ENCODE measurements at places on chromosomes 3 and 15.

DNA sequence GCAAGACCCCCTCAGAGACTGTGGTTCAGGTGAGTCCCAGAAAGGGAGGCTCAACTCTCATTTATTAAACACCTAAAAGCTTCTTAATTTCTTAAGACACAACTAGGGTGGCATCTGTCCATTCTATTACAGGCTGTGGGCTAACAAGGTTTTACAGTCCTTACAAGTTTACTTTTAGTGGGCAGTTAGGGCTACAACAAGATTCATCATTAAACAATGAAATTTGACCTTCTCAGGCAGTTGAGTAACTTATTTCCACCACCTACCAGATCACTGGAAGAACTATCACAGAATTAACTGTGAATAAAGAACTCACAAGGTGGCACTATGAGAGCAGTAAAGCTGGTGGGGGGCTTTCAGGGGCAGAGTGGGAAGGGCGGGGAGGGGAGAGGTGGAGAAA is 132.6 kb downstream of the PLD1 start:
- no peak for DNase-seq

GRCh38 chr3:197030379-197031314 is 1.0 kb upstream of the MELTF start:
- DNase-seq: no peak

DNA sequence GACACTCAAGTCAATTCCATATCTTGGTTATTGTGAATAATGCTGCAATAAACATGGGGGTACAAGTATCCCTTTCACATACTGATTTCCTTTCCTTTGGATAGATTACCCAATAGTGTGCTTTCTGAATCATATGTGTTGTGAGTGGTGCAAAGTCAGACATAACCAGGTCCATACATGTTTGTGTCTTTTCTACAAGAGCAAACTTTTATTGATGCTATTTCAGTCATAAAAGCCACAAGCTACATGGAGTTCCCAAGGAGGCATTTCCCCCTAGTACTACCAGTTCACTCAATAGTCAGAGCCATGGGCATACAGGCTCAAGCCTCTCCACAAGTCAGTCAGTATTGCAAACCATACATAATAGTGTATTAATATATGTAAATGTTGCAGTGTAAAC is 10.1 kb downstream of the CEP63 start:
- no peak for DNase-seq

- no peak for DNase-seq
These were observed 63.9 kb downstream of the RBM6 start for GRCh38 chr3:50003824-50004223.

DNA sequence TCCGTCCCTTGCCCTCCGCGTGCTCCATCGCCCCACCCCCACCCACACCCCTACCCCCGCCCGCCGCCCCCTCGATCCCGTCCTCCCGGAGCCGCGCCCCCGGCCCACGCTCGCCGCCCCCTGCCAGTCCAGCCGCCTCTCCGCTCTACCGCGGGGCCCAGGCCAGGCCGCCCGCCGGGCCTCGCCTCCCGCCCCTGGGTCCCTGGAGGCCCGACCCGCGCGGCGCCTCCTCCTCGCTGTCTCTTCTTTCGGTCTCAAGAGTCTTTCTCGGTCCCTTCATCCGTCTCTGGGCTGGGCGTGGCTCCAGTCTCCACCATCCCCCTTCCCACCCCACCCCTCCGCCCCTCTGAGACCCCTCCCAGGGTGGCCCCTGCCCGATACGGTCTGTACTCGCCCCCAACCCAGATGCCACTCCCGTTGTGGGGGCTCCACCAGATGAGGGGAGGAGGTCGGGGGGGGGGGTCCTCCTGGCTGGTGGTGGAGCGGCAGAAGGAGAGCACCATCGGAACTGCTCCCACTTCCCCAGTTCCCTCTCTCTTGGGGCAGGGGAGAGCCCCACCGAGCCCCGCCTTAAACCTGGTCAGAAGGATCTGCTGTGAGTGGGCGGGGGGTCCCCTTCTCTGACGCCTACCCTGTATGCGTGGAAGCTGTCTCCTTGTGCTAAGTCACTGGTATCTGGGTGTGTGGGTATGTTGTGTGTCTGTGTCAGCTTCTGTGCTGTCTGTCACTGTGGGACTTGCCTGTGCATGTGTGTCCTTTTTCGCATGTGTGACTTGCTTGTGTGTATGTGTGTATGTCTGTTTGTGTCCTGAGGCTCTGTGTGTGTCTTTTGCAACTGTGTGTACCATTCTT is 1.0 kb downstream of the PRKCD start:
- no peak for DNase-seq

DNA sequence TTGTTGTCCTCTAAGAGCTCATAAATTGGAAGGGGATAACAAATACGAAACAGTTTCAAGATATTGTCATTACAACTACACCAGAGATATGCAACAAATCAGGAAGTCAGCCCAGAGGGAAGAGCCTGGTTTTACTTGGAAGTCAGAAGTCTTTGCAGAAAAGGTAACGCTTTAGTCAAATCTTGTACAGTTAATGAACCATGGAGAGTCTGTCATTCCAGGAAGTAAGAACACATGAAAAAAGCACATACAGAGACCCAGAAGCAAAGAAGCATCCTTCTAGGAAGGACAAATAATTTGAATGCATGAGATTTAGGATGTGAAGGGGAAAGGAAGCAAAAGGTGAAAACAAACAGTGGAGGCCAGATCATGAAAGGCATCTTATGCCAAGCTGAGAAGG is 19.6 kb downstream of the DYNC1LI1 start:
- DNase-seq: no peak

DNA sequence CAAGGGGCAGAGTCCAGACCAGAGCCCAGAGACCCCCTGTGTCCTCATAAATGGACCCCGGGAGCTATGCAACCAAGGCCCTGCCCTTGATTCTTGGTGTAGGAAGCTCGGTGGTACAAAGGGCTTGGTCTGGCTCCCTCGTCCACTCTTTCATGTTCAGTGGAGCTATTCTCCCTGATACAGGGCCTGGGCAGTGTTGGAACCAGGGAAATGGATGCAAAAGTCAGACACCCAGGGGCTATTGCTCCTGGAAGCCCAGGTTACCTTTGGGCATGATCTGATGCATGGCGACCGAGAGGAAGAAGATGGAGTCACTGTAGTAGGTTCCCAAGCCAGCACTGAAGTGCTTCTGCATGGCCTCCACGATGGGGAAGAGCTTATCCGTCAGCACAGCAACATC is 44.5 kb downstream of the XXYLT1 start:
- DNase-seq: no peak

- DNase-seq: no peak
These were observed 25.8 kb downstream of the ARHGEF3 start for GRCh38 chr3:56775838-56776555.

DNA sequence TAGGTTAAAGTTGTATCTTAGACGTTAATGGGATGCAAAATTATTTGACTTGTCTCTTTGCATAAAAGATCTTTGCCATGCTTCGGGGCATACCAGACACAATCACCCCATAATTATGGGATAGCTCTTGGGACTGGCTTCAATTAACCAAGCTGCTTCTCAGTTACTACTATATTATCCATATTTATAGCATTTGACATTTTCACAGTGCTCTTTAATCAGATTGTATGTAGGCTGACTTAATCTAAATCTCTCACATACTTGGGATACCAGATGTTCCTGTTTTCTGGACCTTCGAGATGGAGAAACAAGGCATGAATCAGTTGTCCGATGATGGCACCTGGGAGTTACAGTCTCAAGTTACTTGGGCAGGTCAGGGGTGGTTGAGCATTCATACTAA is 27.2 kb upstream of the ABHD17C start:
- DNase-seq: no peak

- DNase-seq: no peak
These were observed 169.1 kb upstream of the TSPAN3 start for GRCh38 chr15:77239882-77240608.
